Caco-2 (cell line): ENCODE measurements at places on chromosomes 6 and 20.

DNA sequence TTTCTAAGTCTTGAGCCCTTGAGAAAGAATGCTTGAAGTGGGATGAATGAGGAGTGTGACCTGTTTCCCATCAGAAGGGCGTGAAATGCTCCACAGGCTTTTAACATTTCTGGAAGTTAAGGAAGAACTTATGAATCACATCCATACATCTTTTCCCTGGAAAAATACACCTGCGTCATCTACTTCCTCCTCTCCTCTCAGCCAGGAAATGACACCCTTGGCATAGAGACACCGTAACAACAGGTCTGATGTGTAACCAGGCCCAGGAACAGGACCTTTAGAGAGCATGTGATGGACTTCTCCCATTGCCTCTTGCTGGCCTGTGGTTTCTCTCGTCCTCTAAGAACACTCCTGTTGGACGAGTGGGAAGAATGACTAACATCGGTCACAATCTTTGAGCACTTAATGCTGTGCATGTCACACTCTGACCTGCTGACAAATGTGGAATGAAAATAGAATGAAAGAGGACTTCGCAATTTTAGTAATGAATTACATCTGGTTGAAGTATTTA lies 28.5 kb upstream of the CITED2 start:
- DNase-seq, result no peak

DNA sequence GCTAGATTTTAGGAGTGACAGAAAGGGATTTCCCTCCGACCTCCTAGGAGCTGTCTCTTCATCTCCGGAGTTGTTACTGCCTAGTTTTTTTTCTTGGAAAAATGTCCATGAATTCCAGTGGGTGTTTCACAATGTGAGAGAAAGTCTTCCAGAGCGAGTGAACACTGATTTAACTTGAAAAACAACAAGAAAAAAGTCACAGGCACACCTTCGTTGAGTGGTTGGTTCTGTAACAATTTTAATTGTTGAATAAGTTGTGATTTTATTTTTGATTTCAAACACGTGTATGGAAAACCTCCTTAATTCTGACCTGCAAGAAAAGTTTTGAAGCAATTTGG lies 2.9 kb downstream of the TFAP2C start:
- DNase-seq, result no peak

- no peak for DNase-seq
Observed at GRCh38 chr6:4055420-4056041, 23.4 kb downstream of the FAM217A start.

DNA sequence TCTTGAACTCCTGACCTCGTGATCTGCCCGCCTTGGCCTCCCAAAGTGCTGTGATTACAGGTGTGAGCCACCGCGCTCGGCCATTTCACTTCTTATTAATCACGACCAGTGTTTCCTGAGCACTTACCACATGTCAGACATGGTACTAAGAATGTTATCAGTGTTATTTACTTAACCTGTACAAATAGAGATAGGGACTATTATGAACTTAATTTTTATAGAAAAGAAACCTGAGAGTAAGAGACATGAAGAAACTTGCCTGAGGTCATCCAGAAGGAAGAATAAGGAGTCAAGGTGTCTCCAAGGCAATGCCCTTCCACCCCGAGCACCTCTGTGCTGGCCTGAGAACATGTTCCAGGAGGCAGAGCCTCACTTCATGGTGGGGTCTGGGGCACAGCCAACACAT lies 29.3 kb upstream of the EZR start:
- DNase-seq, result no peak

DNA sequence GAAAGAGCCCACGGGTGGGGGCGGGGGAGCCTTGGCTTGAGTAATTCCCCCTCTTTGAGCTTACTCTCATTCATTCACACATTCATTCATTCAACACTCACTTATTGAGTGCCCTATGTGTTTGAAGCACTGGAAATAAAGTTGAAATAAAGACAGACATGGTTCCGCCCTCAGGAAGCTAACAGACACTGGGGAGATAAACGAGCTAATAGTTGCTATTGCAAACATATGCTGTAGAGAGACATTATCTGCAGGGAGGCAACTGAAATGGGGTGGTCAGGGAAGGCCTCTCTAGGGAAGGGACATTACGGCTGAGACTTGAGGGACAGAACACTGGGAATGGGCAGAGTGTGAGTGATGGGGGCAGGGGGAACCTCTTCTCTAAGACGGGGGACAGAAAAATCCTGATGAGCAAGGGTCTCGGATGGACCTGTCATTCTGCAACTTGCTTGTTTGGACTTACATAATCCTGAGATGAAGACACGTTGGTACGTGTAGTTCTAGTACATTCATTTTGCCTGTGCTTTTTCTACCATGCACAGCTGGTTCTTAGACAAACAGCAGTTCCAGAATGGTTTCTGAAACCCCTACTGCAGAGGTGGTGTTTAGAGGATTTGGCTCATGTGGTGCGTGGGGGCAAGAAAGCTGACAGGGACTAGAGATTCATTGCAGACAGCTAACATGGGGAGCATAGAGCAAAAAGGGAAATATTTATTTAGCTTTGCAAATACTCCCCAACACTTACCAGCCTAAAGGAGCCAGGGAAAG lies 71.1 kb upstream of the BLCAP start:
- no peak for DNase-seq

DNA sequence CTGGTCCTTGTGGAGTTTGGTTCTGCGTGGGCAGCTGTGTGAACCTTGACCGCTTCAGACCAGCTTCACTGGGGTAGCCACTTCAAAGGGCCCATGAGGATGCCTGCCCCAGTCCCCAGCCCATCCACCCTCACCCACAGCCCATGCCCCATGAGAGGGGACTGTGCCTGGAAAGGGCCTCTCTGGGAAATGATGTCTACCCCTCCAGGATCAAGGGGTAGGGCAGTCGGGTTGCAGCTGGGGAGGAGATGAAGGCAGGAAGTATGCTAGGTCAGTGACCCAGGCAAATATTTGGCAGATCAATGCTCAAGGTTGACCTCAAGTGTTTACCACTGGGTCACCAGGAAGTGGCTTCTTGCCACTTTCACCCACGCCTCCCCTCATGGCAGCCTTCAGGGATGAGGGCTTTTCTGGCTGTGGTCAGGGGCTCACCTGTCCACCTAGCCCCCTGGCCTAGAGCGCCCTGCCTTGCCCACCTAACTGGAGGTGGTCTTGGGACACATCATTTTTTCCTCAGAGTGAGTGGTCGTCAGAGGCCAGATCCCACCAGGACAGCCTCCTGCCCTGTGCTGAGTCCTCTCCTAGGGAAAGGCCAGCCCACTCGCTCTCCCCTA lies 109.5 kb downstream of the SNX5 start:
- peak; percentile 24 for DNase-seq

DNA sequence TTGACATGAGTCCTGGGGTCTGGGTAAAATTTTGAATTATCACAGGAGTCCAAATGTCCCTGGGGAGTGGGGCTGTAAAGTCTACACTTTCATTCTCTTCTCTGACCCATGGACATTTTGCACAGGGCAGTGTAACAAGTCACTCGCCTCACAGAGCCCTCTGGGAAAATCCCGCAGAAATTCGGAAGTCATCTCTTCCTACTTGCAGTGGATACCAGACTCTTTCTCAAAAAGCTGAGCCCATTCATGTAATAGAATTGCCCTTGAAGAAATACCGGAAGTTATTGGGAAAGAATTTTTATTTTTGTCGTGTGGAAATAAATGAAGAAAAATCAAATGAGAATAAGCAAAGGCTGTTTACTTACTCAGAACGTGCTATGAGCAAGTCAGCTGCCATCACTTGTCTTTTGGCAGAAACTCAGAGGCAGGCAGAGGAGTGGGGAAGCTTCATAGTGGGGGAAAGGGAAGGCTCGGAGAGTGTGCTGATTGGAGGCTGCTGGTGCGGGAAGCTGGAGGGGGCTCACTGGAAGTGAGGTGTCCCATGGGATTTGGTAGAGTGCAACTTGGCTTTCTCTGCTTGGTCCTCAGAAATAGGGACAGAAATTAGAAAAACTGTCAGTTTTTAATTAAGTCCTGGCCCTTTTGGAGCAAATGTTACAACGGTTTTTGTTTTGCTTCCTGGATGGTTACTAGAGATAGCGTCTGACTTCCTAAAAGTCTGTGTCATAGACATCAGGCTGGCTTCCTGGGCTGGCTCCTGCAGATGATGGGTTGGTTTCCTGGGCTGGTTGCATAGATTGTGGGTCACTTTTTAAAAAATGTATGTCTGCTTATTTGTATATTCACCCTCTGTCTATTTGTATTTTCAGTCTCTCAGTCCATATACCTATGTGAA lies 79.8 kb upstream of the EEF1E1 start:
- no peak for DNase-seq

- DNase-seq, result no peak
Observed at GRCh38 chr6:3406362-3406821, 50.5 kb downstream of the SLC22A23 start.

GRCh38 chr20:57628047-57628961 lies 8.1 kb upstream of the ZBP1 start:
- no peak for DNase-seq

GRCh38 chr6:51303338-51303737 lies 484.7 kb downstream of the TFAP2B start:
- DNase-seq, result no peak

GRCh38 chr20:2314759-2315439 lies 19.1 kb downstream of the TGM3 start:
- DNase-seq, result no peak

DNA sequence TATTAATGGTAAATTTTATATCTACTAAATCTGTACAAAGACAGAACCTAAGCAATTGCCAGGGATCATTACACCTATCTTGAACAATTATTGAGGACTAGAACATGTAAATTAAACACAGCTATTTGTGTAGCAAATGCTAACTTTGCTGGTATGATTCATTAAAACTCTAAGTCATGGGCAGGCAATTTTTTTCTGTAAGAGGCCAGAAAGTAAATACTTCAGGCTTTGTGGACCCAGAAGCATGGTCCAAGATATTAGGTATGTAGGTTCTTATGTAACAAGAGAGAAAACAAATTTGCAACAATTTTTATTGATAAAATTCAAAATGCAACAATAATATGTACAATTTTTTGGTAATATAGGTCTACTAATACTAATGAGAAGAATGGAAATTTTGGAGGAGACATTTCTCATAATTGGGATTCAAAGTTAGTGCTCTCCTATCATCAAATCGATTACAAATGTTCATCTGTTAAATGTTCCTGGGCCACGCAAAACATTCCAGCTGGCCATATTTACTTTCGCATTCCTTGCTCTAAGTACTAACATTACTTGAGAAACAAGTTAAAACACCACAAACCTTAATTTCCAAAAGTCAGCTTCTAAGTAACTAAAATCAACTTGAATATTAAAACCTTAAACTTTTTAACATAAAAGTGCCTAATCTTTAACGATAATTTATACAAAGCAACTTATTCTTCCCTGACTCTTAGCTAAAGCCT lies 4.3 kb downstream of the TMEM30A start:
- DNase-seq, result no peak

DNA sequence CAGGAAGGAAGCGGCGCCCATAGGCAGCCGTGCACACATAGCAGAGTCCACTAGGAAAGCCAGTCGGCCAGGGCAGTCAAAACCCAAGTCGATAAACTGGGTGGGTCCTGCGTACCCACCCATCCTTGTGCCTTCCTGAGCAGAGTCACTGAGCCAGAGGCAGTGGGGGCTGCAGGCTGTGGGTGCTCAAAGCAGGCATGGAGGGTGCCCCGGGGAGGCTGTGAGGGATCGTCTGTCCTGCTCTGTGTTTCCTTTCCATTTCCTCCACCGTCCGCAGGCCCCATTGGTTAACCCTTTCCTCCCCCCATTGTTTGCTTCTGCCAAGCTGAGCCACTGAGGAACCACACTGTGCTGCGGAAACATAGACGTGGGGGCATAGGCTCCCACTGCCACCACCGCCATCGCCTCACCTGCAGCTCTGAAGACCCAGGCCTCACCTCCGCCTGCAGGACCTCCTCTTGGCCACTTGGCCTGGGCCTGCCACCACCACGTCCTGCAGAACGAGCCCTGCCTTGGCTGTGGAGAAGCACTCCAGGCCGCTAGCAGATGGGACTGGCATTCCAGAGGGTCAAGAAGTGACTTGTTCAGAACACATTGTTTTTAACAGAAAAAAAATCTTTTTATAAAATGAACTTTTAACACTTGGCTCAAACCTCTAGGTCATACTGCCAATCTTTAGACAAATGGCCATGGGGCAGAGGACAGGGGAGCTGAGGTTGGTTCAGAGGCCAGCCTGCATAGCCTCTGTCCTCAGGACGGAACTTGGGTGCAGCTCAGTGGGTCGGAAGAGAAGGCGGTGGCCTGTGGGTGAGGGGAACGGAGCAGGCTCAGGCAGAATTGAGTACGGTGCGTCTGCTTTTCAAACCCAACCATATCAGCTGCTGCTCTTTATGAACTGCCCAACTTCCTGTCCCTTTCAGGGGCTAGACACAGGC lies 52.6 kb downstream of the TCP11 start:
- DNase-seq, result no peak

DNA sequence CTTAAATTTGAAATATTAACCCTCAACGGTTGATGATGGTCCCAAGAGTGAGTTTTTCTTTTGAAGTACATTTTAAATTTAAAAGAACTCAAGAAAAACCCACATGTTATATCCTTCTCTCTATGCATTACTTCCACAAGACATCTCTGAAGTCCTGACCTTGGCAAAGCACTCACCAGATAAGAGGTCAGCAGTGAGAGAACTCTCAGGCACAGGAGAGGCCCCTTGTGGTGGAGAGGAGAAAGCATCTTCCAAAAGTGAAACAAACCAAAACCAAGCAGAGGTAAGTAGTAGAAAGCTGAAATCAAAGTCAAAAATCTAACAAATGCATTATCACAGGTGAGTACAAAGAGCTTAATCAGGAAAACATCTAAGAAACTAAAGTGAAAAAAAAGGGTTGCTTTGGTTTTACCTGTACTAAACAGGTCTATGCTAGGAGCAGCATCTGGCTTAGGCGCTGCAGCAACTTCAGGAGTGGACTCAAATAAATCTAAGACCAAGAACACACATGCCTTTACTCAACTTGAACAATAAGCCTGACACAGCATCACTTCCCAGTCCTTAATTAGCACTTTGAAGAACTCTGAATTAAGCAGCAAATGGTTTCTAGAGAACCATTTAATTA lies 80.5 kb downstream of the PRSS35 start:
- DNase-seq, result peak; percentile 41

GRCh38 chr6:3297909-3298308 lies 39.2 kb downstream of the PSMG4 start:
- DNase-seq, result no peak

GRCh38 chr6:56911847-56912246 lies 43.1 kb upstream of the BEND6 start:
- no peak for DNase-seq
